Foreskin keratinocyte (primary cell): ENCODE measurements at places on chromosomes 5 and 9. TPM values are rescaled to one million over a fixed set of nuclear protein-coding genes. Genes with fewer than 3 reads are reported as not detected.

Gene SHC3
- under 0.01 and 0.07 TPM in 2 replicates for total RNA-seq

DNA sequence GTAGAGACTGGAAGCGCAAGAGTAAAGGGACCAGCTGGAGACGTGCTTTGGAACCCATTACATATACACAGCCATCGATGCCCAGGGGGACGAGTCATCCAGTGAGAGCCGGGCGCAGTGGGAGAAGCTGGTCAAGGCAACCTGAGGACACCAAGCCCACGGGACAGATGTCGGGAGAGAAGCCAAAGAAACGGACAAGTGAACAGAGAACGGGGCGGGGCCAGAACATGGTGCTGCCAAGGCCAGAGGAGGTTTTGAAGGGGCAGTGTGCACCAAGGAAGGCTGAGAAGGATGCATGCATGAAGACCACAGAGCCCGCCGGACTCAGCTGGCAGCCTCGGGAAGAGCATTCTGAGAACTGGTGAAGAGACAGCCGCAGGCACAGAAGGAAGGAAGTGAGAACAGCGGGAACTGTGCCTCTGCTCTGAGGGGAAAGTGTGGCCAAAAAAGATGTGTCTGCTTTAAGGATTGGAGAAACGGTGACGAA is 20.3 kb downstream of the CAMSAP1 start:
- DNase-seq, result no peak

Gene LHX3
- not detected in 2 replicates for total RNA-seq

GRCh38 chr5:107364443-107365319 is 306.1 kb downstream of the EFNA5 start:
- DNase-seq, result no peak

Gene WASHC1
- total RNA-seq, result 8.9 and 10.0 TPM in 2 replicates

- no peak for DNase-seq
These were observed 9.0 kb upstream of the MYOZ3 start for GRCh38 chr5:150651924-150652671.
